ENCODE measurements at places on chromosomes 11 and 22.

DNA sequence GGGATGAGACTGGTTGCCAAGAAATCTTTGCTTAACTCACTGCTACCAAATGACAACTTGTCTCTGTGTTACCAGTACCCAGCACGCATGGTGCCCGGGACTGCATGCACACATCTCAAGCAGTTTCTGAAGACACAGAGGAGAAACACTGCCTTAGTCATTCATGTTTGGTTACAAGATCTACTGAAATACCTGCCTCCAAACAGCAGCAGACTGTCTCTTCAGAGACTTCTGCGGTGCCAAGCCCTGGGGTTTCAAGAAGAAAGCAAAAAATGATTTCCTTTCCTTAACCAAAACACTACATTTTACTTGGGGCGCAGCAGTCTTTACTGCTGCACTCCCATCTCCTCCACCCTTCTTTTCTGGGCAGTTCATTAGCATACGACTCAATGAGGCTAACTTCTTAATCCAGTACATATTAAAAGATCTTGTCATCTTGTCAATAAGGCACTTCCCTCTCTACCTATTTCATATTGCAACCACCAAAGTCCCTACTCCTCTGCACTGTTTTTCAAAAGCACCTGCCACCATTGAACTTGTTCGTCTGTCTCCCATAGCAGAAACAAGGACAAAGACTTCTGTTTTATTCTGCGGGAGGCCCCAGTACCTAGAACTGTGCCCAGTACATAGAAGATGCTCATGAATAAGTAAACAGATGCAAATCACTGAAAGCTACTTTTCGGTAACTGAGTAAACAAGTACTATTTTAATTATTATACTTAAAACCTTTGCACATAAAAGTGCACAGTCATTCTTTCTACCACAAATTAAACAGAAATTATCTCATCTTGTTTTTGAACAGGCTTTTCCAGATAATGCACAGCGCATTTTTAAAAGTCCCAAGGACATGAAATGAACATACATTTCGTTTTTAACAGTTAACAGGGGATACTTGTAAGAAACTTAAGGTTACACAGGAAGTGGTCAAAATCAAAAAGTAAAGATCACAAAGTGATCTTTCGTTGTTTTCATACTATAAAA is 4.0 kb downstream of the NAP1L4 start:
- H3K36me3 ChIP-seq: peaks cover 6% of the 10 kb centered on the region
- H3K27ac ChIP-seq: peak overlapping the region; percentile 14
- H3K27me3 ChIP-seq: no peaks in the 10 kb centered on the region
- peaks cover 10% of the 10 kb centered on the region for H3K4me1 ChIP-seq

GRCh38 chr11:12512826-12513395 is 135.5 kb downstream of the PARVA start:
- H3K4me3 ChIP-seq: no peak overlapping the region
- DNase-seq: no peak
- no peaks in the 10 kb centered on the region for H3K27me3 ChIP-seq
- no peak overlapping the region for H3K27ac ChIP-seq
- H3K36me3 ChIP-seq: peaks cover 51% of the 10 kb centered on the region
- H3K4me1 ChIP-seq: peaks cover 5% of the 10 kb centered on the region

DNA sequence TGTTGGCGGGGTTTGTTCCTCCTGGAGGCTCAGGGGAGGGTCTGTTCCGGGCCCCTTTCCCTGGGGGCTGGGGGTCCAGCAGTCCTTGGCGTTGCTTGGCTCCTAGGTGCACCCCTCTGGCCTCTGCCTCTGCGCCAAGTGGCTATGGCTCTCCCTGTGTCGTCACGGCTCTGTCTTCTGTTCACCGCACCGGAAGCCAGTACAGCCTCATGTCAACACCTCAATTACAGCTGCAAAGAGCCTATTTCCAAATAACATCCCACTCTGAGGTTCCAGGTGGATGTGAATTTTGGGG is 64.8 kb downstream of the CELSR1 start:
- DNase-seq: no peak
- no peaks in the 10 kb centered on the region for H3K4me1 ChIP-seq
- H3K36me3 ChIP-seq: no peaks in the 10 kb centered on the region
- H3K4me3 ChIP-seq: no peak overlapping the region
- peaks cover 29% of the 10 kb centered on the region for H3K27me3 ChIP-seq

GRCh38 chr11:114080219-114080618 is 20.7 kb downstream of the ZBTB16 start:
- peaks cover 33% of the 10 kb centered on the region for H3K27me3 ChIP-seq
- H3K4me1 ChIP-seq: no peaks in the 10 kb centered on the region
- no peak for DNase-seq
- H3K4me3 ChIP-seq: no peak overlapping the region

DNA sequence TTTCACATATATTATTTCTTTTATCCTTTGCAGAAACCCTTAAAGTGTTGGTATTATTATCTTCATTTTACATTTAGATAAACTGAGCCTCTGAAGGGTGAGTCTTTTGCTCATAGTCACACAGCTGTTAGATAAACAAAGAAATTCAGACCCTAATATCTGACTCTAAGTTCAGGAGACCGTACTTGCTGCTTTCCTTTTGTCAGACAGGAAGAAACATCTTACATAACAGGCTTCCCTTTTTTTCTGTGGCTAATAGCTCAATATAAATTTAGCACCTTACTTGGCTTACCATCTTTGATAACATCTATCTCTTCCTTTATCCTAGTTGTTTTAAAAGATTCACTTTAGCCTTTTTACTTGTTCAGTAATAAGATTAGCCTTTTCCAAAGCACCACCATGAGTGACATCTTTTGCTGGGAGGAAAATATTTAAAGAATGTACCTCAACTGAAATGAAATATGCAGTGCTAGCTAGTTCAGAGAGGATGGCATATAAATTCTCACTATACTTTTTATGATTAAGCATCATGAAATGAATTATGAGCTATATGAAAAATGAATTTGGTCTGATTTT is 128.6 kb downstream of the WNT11 start:
- H3K4me3 ChIP-seq: no peak overlapping the region
- peaks cover 13% of the 10 kb centered on the region for H3K4me1 ChIP-seq
- DNase-seq: peak; percentile 15
- no peaks in the 10 kb centered on the region for H3K36me3 ChIP-seq
- H3K27ac ChIP-seq: no peak overlapping the region
- H3K27me3 ChIP-seq: no peaks in the 10 kb centered on the region

DNA sequence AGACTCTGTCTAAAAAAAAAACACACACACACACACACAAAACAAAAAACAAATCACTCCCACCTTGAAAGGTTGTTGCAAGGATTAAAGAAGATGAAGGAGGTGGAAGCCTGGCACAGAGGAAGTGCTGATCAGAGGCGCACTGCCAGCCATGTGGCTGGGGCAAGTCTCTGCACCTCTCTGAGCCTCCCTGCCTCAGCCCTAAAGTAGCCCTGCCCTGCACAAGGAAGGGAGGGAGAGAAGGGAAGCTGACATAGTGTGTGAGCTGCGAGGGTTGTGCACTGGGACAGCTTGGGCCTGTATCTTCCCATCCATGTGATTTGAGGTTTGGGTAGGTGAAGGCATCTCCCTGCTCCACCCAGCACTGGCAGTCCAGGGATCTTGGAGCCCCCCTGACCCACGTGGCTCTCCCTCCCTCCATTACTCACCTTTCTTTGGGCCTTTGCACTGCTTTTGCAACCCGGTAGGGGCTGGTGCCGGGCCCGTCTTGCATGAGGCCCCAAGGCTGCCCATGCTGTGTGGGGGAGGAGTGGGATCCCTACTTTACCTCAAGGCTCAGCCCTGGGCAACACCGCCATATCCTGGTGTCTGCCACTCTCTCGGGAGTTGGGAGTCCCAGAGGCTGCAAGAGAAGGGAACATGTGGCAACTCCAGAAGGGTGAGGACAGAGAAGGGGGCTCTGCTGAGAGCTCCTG is 30.5 kb downstream of the IFT27 start:
- no peak overlapping the region for H3K27ac ChIP-seq
- no peak overlapping the region for H3K4me3 ChIP-seq
- H3K36me3 ChIP-seq: no peaks in the 10 kb centered on the region
- no peak for DNase-seq
- H3K27me3 ChIP-seq: peaks cover 39% of the 10 kb centered on the region
- no peaks in the 10 kb centered on the region for H3K4me1 ChIP-seq

DNA sequence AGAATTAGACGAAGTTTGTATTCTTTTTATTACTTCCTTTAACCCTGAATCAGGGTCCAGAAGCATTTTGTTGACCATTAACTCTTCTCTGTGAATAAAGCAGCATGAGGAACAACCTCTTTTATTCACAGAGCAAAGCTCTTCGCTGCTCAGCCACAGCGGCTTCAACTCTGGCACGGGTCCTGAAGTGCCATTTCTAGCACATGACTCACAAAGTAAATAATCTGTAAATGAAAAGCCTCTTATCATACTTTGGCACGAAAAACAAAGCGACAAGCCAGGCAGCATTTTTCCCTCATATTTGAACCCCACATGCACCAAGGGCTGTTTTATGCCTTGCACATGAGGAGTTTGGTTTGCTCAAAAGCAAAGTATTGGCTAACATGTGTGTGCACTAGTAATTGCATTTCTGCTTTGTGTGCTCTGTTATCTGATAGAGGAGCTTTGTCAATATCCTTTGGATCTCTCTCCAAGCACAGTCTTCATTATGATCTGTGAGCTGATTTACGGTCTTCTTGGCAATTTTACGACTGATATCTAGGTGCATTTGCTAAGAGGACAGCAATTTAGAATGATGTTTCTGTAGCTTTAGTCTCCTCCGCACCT is 33.0 kb upstream of the APOBEC3A start:
- peak overlapping the region; percentile 7 for H3K4me3 ChIP-seq
- peaks cover 5% of the 10 kb centered on the region for H3K27me3 ChIP-seq
- no peaks in the 10 kb centered on the region for H3K36me3 ChIP-seq

- H3K4me3 ChIP-seq: no peak overlapping the region
- H3K27ac ChIP-seq: no peak overlapping the region
- DNase-seq: no peak
- H3K36me3 ChIP-seq: no peaks in the 10 kb centered on the region
Observed at GRCh38 chr22:27454807-27455450, 346.6 kb downstream of the MN1 start.

DNA sequence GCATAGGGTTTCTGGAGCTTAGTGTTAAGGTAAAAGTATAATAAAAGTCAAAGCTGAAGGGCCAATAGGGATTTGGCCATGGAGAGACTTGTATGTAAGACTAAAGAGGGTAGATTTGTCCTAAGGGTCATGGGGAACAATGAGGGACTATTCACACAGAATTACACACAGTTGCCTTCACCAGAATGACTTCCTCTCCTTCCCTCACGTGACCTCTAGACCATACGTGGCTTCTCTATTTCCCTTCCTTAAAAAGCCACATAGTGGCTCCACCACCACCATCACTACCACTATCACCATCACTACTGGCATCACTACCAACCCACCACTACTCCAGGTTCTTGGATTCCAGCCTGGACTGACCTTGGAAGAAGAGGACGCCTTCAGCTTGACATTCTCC is 2.8 kb downstream of the HPX start:
- H3K4me1 ChIP-seq: no peaks in the 10 kb centered on the region
- H3K27ac ChIP-seq: no peak overlapping the region
- no peaks in the 10 kb centered on the region for H3K27me3 ChIP-seq
- H3K4me3 ChIP-seq: no peak overlapping the region
- H3K36me3 ChIP-seq: no peaks in the 10 kb centered on the region

DNA sequence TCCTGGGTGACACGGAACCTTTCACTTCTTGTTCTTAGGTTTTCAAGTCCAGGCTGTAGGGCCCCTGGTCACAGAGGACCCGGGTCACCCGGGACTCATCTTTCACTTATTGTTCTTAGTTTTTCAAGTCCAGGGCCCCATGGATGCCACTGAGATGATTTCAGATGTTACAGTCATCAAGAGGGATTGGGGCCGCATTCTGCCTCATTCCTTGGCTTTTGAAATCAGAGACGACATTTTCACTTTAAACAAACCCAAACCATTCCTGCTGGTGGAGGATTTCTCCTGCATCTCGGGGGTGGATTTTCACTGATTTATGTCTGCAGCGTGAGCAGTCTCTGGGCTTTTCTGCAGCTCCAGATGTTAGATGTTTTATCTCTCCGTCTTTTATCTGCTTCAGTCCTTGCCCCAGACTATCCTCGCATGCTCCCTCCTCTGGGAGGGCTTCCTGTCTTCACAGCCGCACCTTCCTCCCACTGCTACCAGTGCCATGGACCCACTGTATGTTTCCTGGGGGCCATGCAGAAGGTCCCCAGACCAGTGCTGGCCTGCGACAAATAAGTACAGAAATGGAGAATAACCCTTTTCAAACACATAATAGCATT is 27.4 kb downstream of the FBLN1 start:
- peak; percentile 94 for DNase-seq
- no peak overlapping the region for H3K4me3 ChIP-seq
- H3K27me3 ChIP-seq: no peaks in the 10 kb centered on the region
- H3K27ac ChIP-seq: peak overlapping the region; percentile 92

GRCh38 chr11:87443707-87444106 is 406.0 kb downstream of the TMEM135 start:
- DNase-seq: no peak
- no peak overlapping the region for H3K27ac ChIP-seq
- H3K4me1 ChIP-seq: peaks cover 17% of the 10 kb centered on the region
- no peaks in the 10 kb centered on the region for H3K36me3 ChIP-seq

- H3K4me3 ChIP-seq: no peak overlapping the region
- no peak for DNase-seq
- H3K27me3 ChIP-seq: peaks cover 4% of the 10 kb centered on the region
- no peak overlapping the region for H3K27ac ChIP-seq
- H3K4me1 ChIP-seq: no peaks in the 10 kb centered on the region
Observed at GRCh38 chr11:125532668-125533067, 36.6 kb upstream of the FEZ1 start.
